ENCODE measurements at places on chromosomes 11 and 22. TPM values are rescaled to one million over a fixed set of nuclear protein-coding genes. Genes with fewer than 3 reads are reported as not detected.

Gene OR52L1
- total RNA-seq, result not detected

GRCh38 chr11:3073029-3073435, 15.8 kb upstream of the CARS1 start:
- no peak for DNase-seq

GRCh38 chr22:50299785-50300619, 7.4 kb downstream of the PLXNB2 start:
- peak; percentile 92 for DNase-seq

DNA sequence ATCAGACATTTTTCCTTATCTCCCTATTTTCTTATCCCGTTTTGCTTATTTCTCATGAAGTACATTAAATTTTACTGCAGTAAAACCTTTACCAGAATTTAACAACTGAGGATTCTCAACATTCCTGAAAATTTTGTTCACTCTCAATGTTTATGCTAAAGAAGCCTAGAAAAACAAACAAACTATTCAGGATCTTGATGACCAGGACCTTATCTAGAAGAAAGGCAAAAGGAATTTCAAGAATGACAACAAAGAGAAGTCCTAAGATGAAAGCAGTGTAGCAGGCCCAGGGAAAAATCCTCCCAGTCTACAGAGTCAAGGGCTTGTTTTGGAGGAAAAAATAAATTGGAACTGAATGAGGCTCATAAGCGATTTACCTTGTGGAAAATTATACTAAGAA, 283.3 kb upstream of the ARHGAP42 start:
- no peak for DNase-seq

DNA sequence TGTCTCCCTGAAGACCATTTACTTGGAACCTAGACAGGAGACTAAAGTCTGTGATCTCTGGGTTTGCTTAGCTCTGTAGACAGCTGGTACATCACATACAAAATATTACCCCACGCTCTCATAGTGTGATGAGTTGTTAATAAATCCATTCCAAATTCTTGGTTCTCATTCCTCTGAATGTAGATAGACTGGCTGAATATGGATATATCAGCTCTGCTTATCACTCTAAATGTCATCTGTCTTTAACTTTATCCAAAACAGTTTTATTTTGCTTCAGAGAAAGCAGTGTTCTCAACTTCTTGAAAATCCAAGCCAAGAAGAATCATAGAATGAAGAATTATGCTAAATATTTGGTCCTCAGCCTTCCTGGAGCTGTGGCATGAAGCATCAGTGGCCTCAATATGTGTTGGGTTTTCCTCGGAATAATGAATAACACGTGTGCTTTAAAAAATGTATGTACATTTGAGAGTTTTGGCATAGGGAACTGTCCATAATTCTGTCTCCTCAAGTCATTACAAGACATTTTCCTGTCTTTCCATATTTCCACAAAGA, 10.5 kb upstream of the LDLRAD3 start:
- DNase-seq, result no peak

GRCh38 chr11:133808393-133809140, 36.7 kb downstream of the SPATA19 start:
- no peak for DNase-seq

DNA sequence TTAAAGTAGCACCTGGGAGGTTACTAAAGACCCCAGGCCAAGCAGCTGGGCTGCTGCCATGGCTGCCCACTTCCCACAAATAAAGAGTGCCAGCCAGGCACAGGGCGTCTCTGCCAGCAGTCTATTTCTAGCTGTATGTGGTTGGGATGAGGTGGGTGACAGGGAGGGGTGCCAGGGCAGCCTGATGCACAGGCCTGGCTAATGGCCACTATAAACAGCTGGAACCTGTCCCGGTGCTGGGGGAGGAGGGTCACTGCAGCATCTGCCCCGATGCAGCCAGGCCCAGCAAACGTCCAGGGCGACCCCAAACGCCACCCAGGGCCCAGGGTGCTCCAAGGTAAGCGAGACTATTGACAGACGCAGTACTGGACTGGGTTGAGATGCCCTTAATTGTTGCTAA, 37.4 kb downstream of the SCUBE1 start:
- no peak for DNase-seq

DNA sequence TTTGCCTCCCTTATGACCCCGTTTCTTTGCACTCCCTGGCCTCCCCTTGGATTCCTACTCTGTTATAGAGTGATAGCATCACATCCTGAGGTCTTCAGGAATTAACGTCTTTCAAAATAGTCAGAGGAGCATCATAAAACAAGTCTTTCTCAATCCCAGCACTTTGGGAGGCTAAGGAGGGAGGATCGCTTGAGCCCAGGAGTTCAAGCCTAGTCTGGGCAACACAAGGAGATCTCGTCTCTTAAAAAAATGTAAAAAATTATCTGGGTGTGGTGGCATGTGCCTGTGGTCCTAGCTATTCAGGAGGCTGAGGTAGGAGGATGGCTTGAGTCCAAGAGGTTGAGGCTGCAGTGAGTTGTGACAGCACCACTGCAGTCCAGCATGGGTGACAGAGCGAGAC, 68.7 kb upstream of the AMPD3 start:
- DNase-seq, result no peak

DNA sequence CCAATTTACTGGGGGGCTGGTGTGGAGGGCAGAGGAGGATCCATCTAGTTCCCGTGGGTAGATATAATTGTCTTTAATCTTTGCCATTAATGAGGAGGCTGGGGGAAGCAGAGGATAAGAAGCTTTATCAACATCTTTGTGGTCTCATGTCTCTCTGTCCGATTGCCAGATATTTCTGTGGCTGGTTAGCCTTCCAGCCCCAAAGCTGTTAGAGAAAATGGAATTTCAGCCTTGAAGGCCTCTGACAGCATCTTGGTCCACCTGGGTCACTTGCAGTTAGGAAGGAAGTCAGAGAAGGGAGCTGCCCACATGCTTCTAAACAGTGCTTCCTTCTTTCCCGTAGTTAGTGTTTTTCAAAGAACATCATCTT, 56.9 kb downstream of the ABTB2 start:
- DNase-seq, result no peak

Gene HTR3B
- not detected for total RNA-seq

Data from mucosa of descending colon (tissue), 3 donors.